Posterior cingulate gyrus (tissue), 11 donors: ENCODE measurements at places on chromosomes 2 and 18.

DNA sequence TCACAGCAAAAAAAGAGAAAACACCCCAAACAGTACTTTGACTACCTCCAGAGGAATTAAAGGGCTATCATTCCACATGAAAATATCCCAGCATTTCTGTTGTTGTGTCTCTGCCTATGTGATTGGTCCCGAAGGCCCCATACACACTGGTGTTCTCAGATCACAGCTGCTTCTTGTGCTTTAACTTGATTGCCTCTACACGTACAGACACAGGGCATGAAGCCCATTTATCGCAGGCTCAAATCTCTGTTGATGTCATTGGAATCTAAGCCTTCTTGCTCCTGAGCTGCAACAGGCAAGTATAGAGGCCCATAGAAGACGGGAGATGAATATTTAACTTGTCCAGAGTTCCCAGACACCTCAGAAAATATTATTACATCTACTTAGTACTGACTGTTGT lies 405.2 kb downstream of the NCKAP5 start:
- DNase-seq = no peak

GRCh38 chr2:135844301-135844895 lies 7.4 kb upstream of the LCT start:
- DNase-seq = no peak

DNA sequence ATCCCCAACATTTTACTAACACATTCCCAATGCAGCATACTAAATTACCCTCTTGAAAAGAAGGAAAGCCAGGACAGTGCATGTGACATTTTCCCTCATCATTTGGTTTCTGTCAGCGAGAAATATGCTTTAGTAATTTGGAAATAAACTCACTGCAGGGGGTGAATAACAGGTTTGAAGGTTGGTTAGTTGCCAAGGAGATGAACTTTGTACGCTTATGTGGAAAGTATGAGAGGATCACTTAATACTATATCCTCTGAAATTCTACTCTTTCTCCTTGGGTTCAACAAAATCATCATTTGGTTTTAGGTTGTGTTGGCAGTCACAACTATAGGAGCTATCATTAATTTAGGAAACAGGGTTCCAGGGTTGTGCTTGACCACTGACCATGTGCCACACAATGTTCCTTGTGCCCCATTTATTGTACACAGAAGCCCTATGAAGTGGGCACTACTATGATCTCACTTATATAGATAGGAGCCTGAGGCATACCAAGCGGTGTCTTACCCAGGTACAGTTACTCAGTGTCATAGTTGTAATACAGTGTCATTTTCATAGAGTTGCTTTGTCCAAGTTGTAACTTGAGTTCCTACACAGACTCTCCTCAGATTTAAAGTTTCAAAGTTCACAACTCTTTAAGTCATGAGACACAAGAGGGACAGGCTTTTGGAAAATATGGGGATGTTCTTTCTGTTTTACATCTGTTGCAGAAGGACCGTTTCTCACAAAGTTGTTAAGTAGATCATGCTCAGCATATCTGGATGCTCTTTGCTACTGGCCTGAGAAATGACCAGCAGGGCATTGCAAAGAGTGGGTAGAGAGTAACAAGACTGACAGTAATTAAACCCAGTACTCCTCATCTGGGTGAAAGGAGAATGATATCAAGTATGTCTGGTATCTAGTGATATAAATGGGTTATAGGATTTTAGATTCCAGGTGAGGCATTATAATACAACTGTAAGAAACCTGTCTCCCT lies 91.8 kb downstream of the MAP4K4 start:
- DNase-seq = no peak

GRCh38 chr2:215436705-215437565 lies 1.1 kb upstream of the FN1 start:
- DNase-seq = no peak

- peak; percentile 46 for DNase-seq
Measured at GRCh38 chr2:217820091-217820819, 182.5 kb downstream of the TNS1 start.

DNA sequence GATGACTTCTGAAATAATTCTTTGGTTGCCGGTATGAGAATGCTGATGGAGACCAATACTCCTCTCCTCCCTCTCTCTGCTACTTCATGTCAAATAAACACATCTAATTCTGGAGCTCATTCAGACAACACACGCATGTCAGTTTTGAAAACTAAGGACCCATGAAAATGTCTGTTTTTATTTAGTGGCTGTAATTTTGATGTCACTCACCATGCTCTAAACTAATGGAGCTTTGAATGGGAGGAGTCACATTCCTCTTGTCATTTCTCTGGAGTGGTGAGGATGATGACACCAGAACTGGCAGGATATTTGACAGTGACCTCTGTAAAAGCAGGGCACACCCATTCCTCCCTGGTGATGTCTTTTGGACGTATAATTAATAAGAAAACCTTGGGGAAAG lies 163.0 kb downstream of the PHLPP1 start:
- no peak for DNase-seq

- DNase-seq = no peak
Measured at GRCh38 chr2:192948316-192948715, 753.6 kb upstream of the TMEFF2 start.

DNA sequence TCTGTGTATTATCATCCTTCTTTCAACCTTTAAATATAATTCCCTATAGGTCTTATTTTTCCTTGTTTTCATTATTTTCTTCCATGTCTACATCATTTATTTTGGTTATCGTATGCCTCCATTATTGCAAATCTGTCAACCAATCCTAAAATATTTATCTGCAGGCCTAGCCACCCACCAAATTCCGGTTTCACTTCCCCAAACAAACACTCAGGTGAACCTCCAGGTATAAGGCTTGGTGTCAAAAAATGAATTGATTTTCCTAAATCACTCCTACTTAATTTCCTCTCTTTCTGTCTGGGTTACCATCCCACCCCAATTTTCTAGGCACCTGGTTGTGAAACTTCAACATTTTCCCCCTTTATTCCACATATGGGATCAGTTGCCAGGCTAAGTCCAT lies 111.9 kb upstream of the LINC00305 start:
- no peak for DNase-seq

DNA sequence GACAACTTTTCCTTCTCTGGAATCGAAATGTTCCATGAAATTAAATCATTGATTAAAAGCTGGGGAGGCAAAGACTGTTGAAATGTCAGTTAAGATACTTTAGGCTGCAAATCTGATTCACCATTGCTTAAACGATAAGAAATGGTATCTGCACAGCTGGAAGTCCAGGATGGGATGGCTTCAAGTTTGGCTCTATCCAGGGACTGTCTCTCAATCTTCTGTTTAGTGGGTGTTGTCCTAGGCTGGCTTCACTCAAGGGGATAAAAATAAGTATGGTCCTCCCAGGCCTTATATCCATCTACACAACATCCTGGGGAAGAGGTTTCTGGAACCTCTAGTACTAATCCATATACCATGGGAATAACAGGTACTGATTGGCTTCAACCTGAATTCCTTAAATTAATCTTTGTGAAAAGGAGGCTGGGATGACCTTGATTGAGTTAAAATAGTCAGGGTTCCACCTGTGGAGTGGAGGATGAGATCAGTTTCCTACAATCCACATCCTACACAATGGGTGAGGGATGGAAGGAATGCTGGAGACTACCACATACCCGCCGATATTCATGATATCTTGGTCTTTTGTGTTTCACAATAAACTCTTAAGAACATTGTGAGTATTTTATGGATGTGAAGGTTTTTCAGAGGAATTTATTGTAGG lies 156.0 kb upstream of the L3MBTL4 start:
- no peak for DNase-seq

DNA sequence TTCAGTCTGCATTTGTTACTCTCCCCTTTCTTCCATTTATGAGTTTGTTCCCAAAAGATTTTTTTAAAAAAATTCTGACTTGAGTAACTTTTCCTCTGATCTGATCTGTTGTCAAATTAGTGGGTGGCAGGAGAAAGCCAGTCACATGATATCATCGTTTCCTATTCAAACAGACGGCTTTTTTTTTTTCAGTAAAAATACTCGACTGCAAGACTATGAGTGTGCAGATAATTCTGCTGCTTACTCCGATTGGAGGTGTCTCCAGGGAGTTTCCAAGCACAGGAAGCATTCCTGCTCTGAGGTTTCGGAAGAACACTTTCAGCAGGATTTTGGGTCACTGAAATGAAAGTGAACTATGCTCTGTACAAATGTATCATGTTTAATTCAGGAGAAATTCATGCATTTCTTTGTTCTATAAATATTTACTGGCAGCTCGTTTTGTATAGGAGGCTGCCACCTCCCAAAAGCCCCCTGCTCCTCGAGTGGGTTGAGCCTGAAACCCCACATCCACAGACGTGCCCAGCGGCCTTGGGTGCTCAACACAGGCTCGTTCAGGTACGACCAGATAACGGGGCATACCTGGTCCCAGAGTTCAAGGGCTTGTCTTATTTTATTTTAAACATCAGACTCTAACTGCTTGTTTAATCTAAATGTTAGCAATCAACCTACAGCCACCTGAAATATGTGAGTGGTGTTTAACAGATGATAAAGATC lies 126.9 kb upstream of the ZNF516 start:
- no peak for DNase-seq

DNA sequence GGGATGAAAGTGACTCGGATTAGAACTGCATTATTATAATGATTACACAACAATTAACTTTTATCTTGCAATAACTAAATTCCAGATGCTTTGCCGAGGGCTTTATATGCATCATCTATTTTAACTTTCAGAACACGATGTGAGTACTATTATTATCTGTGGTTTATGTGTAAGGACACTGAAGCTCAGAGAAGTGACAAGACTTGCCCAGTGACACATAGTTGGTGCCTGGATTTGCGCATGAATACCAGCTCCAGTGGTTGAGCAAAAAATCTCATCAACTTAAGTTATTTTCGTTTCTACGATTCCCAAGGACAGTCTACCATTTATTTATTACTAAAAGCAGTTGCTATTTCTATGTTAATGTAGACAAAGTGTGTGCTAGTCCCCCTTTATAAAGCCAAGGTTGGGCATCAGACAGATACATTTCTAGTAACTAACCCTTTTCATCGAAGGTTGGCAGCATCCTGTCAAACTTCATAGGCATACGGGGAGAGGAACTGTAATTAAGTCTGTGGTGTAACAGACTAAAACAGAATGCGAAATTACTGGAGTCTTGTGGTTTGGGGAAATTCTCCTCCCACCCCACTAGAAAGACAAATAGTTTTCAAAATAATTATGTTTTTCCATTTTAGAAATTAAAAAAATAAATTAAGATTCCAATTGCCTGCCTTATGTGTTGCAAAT lies 73.2 kb upstream of the BOD1L2 start:
- DNase-seq = no peak

DNA sequence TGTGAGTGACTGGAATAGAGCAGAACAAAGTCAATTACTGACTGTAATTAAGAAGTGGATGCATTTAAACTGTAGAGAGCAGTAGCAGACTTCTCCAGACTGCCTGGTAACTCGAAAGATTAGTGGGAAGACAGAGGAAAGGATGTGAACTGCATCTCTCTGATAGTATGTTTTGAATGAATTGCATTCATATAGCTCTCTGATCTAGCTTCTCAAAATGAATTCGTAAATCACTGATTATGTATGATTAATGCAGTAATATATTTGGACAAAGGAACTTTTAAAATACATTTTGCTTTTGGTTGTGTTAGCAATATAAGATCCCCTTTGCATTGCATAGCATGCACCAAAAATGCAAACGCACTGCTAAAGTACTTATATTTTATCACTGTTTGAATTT lies 304.0 kb downstream of the ARHGAP15 start:
- no peak for DNase-seq

DNA sequence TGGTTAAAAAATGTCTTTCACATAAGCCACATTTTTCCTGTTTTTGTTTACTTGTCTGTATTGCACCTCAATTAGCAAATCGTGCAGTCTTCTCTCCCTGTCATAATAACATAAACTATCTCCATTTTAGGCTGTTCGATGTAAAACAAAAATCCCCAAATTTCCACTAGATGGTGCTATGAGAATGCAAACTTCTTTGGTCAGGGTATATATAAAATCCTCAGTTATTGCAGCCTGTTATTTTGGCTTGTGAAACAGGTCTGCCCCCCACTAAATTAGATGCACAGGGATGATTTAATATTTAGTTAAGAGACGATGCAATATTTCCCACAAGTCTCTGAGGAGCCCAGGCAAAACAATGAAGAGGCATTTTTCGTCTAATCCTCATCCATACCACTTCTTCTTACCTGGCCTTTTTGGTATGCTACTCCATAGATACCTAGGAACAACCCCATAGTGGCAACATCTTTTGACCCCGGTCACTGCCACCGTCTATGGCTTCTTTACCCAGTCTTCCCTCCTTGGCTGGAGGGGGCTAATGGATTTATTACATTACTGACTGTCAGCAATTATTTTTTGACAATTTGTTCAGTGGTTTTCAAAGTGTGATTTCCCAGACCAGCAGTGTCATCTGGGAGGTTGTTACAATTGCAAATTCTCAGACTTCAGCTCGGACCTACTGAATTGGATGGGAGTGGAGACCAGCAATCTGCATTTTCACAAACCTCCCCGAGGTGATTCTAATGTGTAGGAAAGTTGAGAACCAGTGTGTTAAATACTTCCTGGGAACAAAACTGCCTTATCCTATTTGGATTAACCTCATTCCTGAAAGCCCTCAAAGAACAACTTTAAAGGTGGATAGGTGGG lies 117.4 kb upstream of the CWC22 start:
- no peak for DNase-seq

- no peak for DNase-seq
Measured at GRCh38 chr2:151999053-151999452, 99.8 kb downstream of the CACNB4 start.

- no peak for DNase-seq
Measured at GRCh38 chr2:16259010-16259409, 318.7 kb downstream of the MYCN start.

GRCh38 chr2:16441431-16441830 lies 224.2 kb downstream of the CYRIA start:
- DNase-seq = no peak

- no peak for DNase-seq
Measured at GRCh38 chr2:11030909-11031308, 119.2 kb downstream of the KCNF1 start.

GRCh38 chr2:170530284-170530745 lies 184.8 kb upstream of the SP5 start:
- no peak for DNase-seq

GRCh38 chr2:101219246-101219645 lies 33.4 kb upstream of the CNOT11 start:
- DNase-seq = no peak

DNA sequence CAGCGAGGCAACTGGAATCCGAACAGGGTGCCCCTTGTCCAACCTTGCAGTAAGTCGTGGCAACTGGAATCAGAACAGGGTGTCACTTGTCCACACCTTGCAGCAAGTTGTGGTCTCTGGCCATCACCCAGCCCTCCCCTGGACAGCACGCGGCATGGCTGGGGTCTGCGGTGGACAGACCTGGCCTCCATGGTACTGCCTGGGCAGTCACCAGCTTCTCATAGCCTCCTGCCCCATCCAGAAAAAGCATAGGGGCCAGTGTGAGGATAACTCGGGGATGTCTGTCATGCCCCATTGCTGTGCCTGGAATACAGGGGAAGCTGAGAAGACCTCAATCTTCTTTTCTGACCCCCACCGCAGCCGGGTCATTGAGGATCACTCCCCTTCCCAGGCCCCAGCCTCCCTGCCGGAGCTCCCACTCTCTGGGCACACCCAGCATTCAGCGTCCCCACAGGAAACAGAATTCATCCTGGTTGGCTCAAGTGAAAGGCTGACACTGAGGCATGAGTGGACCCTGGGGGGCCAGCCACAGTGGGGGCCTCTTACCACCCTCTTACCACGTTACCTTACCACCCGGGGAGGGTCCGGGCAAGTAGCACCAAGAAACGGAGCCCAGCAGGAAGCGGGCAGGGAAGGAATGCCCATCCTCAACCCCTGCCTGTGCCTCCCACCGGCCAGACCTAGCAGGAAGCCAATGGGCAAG lies 68.0 kb upstream of the RAB6C start:
- no peak for DNase-seq

- DNase-seq = no peak
Measured at GRCh38 chr2:191144217-191144616, 6.6 kb downstream of the STAT4 start.
